ENCODE measurements at places on chromosomes 12 and 14.

GRCh38 chr14:63510538-63510937, 32.6 kb downstream of the PPP2R5E start:
- DNase-seq = no peak

DNA sequence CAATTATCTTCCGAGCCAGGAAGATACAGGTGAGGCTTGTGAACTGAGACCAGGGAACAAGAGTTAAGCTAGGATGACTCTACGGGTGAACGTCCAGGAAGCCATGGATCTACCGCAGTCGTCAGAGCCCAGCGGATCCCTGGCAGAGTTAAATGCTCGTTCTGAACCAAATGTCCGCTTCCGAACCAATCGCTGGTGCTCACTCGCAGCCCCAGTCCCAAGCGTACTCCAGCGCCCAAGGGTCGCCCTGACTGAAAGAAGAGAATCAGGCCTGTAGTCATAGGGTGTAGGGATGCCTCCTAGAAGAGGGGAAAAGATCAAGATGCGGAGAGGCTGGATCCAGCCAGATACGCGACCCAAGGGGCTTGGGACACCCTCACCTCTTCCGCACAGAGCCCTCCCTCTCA, 283 bp downstream of the VIPAS39 start:
- DNase-seq = no peak

GRCh38 chr14:73757876-73758391, 43.8 kb upstream of the PNMA1 start:
- DNase-seq = no peak

DNA sequence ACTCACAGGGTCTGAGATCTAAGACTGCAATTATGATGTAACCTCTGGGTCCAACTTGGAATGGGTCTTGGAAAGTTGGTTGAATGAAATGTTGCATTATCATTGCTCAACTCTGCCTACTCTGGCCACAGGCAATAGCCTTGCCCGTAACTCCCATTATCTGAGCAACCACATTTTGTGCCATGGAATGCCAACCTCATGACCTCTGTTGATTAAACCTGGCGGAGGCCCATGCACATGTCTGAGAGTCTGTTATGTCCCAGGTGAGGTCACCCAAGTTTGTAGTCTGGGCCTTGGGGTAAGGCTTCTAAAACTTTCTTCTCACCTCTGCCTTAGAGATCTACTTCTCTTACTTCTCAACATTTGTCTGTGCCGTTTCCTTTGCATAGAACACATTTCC, 140.9 kb downstream of the TBX5 start:
- DNase-seq = no peak

- DNase-seq = no peak
Observed at GRCh38 chr14:97453991-97454390, 656.8 kb downstream of the VRK1 start.

DNA sequence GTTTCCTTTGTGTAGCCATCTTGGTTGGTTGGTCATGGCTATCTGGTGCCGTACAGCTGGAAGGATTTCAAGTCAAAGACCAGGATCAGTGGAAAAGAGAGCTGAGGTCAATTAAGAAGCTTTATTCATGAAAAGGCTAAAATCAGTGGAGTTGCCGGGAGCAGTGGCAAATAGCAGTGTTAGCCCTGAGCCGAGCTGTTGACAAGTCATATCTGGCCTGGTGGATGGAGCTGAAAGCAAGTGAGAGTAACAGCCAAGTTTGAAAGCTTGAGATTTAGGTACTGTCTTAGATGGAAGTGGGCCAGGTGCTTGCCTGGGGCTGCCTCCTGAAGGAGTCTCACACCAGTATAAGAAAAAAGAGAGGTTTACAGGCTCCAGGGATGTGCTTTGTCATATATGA, 9.0 kb downstream of the BATF start:
- no peak for DNase-seq

DNA sequence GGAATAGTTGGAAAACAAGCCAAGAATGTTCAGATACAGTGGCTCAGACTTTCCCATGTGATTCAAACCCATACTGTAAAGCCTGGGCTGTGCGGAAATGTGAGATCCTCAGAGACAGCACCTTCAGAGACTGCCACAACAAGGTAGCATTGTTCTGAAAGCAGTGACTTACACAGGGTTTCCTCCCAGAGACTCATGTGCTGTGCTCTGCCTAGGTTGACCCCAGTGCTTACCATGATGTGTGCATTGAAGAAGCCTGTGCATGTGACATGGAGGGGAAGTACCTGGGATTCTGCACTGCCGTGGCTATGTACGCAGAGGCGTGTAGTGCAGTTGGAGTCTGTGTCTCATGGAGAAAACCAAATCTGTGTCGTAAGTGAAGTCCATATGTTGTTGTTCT, 219.4 kb downstream of the LRRK2 start:
- DNase-seq = no peak

GRCh38 chr12:42020226-42020625, 124.4 kb downstream of the GXYLT1 start:
- no peak for DNase-seq

DNA sequence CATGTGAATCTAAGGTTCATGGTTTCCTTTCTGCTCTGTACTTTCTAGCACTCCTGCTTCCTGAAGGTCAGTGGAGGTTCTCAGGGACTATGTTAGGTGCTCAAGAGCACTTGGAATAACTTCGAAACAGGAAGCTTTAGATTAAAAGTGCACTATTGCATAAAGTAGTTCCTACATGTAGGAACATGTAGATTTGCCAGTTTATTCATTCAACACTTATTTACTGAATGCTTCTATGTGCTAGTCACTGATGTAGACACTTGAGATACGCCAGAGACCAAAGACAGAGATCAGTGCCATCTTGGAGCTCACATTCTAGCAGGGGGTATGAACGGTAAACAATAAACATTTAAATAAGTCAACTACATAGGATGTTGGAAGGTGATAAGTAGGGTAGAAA, 87.7 kb downstream of the DHRS2 start:
- no peak for DNase-seq

GRCh38 chr12:70399311-70399710, 33.2 kb downstream of the KCNMB4 start:
- DNase-seq = no peak

- no peak for DNase-seq
Observed at GRCh38 chr12:119241580-119242169, 62.9 kb downstream of the HSPB8 start.

DNA sequence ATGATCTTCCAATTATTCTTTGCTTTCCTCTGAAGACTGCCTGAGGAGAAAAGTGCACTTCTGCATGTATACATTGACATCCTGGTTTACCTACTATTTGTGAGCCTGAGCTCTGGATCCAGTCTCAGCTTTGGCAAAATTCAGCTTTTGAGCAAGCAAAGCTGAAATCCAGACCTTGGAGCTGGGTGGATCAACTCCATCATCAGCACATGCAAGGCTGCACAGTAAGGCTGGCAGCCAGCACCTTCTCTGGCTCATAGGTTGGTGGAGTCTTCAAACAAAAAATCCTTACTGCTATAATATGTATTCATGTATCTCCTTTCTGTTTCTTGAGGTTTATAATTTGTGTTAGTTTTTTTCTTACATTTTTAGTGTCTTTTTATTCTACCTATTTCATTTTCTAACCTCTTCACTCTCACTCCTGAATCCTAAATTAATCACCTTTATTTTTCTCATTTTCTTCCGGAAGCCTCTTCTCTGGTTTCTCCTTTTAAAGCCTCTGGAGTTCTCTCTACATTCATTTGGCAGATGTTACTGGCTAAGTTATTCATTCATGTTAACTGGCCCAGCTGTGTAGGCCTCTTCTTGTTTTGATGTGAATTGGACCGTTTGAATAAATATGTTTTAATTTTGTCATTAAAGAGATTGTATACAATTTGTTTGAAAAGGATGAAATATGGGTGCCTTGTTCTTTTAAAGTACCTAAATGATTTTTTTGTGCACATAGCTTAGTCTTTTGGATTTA, 224.8 kb downstream of the DACT1 start:
- DNase-seq = no peak

- no peak for DNase-seq
Observed at GRCh38 chr14:51180577-51180976, 59.5 kb upstream of the TMX1 start.

DNA sequence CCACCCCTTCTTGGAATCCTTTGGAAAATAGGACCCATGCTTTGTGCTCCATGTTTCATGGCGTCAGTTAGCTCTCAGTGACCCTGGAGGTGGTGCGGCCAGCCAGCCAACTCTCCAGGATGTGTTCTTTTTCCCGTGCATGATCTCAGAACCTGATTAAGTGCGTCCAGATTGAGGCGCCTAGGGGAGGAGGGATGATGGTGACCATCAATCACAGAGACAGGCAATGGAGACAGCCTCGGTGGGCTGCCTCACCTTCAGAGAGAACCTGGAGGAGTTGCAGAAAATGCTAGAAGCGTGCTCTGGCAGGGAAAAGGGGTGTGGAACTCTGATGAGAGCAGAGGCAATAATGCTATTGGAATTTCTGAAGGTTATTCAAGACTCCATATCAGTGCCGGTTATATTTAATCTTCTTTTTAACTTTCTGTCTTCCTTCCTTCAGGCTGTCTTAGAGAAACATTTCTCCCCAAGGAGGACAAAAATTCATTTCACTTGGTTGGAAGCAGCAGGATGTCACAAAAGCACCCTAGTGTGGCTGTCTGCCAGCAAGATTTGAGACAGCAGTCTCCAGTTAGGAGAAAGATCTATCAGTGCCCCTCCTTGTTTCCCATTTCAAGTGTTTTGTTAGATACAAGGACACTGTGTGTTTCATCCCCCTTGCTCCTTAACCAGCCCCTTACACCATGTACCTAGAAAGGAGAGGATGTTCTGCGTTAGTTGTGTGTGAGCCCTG, 53.3 kb upstream of the IGF1 start:
- DNase-seq = no peak

DNA sequence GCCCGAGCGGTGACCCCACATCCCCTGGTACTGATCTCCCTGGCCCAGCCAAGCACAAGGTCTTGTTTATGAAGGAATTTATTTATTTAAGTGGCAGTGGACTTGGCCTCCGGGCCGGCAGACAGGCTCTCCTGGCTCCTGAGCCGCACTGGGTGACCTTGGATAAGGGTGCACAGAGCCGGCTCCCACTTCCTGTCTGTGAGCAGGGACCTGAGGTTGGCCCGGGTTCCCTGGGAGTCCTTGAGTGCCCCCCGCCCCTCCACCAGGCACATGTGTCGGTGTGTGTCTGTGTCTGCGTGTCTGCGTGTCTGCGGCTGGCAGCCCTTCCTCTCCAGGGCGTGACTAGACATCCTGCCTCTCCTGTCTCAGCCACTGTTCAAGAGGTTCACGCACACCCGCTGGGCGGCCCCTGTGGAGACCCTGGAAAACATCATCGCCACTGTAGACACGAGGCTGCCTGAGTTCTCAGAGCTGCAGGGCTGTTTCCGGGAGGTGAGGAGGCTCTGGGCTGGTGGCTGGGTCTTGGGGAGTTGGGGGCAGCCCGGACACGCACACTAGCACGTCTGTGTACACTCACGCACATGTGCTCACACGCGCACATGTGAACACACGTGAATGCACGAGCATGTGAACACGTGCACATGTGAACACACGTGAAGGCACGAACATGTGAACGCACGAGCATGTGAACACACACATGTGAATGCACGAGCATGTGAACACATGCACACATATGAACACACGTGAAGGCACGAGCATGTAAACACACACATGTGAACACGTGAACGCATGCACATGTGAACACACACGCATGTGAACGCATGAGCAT, 9.3 kb downstream of the TNFAIP2 start:
- DNase-seq = no peak

GRCh38 chr14:83908419-83908818, 1621.5 kb upstream of the FLRT2 start:
- no peak for DNase-seq

DNA sequence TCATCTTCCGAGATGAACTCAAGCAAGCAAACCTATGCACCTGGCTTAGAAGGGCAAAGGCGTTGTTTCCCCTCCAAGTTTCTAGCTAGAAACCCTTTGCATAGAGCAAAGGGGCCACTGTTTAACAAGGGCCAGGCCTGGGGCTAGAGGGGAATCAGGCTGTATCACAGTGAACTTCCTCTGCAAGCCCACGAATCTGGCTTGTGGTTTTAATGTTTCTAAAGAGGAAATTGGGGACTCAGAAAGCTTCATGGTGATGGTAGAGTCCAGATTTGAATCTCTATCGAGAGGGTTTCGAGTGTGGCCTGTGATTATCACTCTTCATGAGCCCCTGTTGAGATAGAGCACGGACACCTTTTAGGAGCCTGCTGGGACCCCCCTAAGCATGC, 189.9 kb downstream of the VRK1 start:
- DNase-seq = no peak

DNA sequence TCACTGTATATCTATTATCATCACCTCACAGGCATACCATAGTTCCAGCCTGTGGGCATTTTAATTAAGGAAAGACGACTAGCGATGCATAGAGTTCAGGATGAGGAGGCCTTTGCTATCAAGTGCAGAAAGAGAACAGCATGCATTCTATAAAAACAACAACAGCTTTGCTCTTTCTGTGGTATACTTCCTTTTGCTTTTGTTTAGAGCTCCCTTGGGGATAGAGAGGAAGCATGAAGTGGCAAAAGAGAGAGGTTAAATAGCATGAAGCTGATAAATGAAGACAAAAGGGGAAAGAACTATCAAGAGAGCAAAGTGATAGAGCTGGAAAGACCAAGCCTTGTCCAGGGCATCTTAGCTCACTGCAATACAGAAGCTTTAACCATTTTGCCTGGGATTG, 23.5 kb downstream of the IFNG-AS1 start:
- DNase-seq = no peak

- no peak for DNase-seq
Observed at GRCh38 chr14:104956290-104956890, 21.8 kb downstream of the AHNAK2 start.

DNA sequence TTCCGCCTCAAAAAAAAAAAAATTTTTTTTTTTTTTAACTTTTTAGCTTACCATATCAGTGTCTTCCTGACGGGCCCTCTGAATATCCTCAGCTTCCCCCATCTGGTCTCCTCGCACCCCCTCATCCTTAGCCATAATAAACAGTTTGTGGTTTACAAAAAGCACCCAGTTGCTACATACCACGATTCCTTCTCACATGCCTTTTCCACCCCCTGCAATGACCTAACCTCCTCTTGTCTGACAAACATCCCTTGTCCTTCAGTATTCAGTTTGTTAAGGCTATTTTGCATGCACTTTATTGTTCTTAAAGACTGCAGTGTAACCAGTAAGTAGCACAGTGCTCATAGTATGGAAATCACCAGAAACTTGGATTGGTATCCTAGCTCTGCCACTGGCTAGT, 88.5 kb downstream of the PPM1H start:
- DNase-seq = no peak

- no peak for DNase-seq
Observed at GRCh38 chr14:23115918-23116317, 3.1 kb downstream of the CEBPE start.

- DNase-seq = no peak
Observed at GRCh38 chr12:131222329-131223139, 268.8 kb downstream of the ADGRD1 start.

GRCh38 chr14:34722723-34723545, 8.5 kb upstream of the CFL2 start:
- no peak for DNase-seq

GRCh38 chr12:70449074-70449752, 83.1 kb downstream of the KCNMB4 start:
- DNase-seq = no peak
